ENCODE measurements at places on chromosomes 6 and 20. TPM values are rescaled to one million over a fixed set of nuclear protein-coding genes. Genes with fewer than 3 reads are reported as not detected.

DNA sequence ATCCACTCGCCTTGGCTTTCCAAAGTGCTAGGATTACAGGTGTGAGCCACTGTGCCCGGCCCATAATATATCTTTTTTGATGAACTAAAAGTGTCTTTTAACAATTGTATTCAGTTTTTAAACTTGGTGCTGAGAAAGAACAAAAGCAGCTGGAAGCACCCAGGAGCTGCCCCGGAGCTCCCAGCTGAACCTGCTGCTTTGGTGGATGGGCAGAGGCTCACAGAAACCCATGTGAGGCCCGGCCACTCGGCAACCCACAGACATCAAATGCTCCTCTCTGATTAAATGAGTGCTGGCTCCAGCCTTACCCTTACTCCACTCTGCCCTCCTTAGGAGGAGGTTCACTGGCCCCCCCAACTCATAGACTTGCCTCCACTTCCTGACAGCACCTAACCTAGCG, 59.4 kb upstream of the FRMD1 start:
- no peaks in the 10 kb centered on the region for H3K27me3 ChIP-seq
- DNase-seq, result no peak
- no peaks in the 10 kb centered on the region for H3K4me1 ChIP-seq
- H3K36me3 ChIP-seq, result no peaks in the 10 kb centered on the region
- no peak overlapping the region for H3K4me3 ChIP-seq

GRCh38 chr6:14075095-14075503, 42.5 kb upstream of the CD83 start:
- no peak for DNase-seq
- H3K27ac ChIP-seq, result peak overlapping the region; percentile 43
- no peaks in the 10 kb centered on the region for H3K27me3 ChIP-seq

GRCh38 chr6:85402071-85402470, 47.8 kb upstream of the NT5E start:
- H3K4me1 ChIP-seq, result peaks cover 32% of the 10 kb centered on the region
- H3K27me3 ChIP-seq, result no peaks in the 10 kb centered on the region
- H3K36me3 ChIP-seq, result no peaks in the 10 kb centered on the region

DNA sequence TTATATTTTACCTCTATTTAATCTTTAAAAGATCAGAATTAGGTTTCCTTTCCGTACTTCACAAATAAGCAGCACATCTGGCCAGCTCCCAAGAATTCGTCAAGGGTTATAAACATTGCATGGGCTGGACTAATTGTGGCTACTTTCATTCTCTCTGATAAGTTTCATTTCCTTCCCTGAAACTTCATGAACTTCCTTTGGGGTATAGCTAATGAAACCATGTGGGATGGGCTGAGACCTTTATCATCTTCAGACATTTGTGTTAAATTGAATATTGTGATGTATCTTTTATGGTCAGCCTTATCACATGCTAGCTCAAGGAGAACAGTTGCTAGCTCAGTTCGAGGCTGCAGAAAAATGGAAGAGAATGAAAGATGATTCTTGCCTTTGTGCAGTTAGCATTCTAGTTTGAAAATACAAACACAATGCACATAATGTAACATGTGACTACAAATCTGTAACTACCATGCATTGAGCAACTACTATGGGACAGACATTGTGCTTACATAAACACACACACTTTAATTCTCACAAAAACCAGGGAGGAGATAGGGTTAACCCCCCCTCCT, 1.7 kb upstream of the GMPR start:
- H3K27me3 ChIP-seq, result no peaks in the 10 kb centered on the region
- peak; percentile 82 for DNase-seq
- peaks cover 18% of the 10 kb centered on the region for H3K4me1 ChIP-seq
- peak overlapping the region; percentile 14 for H3K4me3 ChIP-seq
- H3K27ac ChIP-seq, result peak overlapping the region; percentile 76
- no peaks in the 10 kb centered on the region for H3K36me3 ChIP-seq

Gene HLA-DQB1
- not detected for total RNA-seq

Gene SCGN
- 3.0 TPM for total RNA-seq

DNA sequence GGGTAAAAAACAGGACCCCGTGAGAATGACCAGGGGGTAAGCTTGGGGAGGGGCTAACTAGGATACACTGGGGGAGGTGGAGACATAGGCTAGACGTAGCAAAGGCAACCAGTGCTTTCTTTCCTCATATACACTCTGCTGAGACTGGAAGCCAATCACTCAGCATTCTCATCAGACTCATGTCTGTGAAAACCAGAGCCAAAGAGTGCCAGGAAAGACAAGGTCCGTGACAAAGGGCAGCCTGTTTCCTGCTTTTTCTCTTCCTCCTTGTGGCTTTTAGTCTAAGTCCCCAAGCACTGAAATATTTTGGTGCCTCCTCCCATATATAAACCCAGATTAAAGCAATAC, 97.9 kb upstream of the NEDD9 start:
- no peaks in the 10 kb centered on the region for H3K4me1 ChIP-seq
- H3K27me3 ChIP-seq, result no peaks in the 10 kb centered on the region
- no peaks in the 10 kb centered on the region for H3K36me3 ChIP-seq
- DNase-seq, result peak; percentile 53
- H3K27ac ChIP-seq, result peak overlapping the region; percentile 18

DNA sequence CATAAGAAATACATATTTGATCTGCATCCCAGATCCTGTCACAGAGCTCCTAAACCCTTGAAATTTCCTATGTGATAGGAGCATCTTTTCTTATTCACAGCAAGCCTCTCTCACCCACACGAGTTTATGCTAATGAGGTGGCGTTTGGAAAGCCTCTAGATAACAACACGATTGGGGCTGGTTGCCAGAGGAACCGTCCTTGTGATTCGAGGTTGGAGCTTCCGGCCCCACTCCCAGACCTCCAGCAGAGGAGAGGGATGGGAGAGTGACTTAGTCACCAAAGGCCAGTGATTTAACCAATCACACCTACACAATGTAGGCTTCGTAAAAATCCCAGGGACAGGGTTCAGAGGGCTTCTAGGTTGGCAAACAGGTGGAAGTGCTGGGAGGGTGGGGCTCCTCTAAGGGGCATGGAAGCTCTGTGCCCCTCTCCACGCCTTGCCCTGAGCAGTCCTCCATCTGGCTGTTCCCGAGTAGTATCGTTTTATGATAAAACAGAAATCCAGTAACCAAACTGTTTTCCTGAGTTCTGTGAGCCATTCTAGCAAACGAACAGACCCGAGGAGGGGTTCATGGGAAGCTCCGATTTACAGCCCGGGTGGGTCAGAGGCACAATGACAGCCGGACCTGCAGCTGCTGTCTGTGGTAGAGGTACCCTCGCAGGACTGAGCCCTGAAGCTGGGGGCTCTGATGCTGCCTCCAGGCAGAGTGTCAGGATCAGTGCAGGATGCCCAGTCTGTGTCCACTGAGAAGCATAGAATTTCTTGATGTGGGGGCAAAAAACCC, 238.1 kb upstream of the ARID1B start:
- no peaks in the 10 kb centered on the region for H3K27me3 ChIP-seq
- no peaks in the 10 kb centered on the region for H3K36me3 ChIP-seq
- H3K27ac ChIP-seq, result no peak overlapping the region
- no peak overlapping the region for H3K4me3 ChIP-seq
- H3K4me1 ChIP-seq, result no peaks in the 10 kb centered on the region

Data from stomach (tissue), 19 donors.